SHP77 (cell line): ENCODE measurements at places on chromosomes 2 and 18.

DNA sequence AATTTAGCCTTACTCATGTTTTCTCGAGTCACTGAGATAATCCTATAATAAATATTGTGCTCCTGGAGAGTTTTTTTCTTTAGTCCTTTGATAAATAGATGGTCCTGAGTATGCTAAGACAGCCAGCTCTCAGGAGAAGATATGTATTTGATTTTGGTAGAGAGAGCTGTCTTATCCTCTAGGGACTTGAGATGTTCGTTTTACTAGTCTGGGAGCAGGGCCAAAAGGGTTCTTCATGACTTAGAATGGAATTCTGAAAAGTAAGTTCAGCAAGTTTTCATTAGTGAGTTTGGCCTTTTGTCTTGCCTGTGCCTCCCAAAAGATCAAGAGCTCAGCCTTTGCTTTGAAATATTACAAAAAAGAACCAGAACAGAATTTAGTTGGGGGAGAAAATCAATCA lies 246.7 kb downstream of the BABAM2 start:
- no peak for DNase-seq

GRCh38 chr18:80086281-80086680 lies 22.8 kb upstream of the ADNP2 start:
- no peak for DNase-seq

DNA sequence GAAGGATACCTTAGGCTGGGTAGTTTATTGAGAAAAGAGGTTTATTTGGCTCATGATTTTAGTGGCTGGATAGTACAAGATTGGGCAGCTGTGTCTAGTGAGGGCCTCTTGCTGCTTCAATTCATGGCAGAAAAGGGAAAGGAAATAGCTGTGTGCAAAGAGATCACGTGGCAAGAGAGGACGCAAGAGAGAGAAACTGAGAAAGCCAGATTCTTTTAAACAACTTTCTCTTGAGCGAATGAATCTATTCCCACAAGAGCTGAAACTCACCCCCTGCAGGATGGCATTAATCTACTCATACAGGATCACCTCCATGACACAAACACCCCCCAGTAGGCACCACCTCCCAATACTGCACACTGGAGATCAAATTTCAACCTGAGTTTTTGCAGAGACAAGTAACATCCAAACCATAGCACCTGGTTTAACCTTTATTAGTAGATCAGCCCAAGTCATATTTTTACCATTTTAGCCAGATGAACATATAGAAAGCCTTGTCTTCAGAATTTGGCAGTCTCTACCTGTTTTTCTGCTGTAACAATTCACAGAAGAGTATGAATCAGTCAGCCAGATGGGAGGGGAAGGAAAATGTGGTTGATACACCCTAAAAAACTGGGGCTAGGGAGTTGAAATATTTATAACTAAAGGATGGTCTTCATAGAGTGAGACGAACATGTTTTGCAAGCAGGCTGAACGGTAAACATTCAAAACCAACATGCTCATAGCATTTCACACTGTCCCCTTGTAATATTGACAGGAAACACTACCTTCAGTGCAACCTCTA lies 73.9 kb upstream of the NCKAP5 start:
- DNase-seq = no peak

DNA sequence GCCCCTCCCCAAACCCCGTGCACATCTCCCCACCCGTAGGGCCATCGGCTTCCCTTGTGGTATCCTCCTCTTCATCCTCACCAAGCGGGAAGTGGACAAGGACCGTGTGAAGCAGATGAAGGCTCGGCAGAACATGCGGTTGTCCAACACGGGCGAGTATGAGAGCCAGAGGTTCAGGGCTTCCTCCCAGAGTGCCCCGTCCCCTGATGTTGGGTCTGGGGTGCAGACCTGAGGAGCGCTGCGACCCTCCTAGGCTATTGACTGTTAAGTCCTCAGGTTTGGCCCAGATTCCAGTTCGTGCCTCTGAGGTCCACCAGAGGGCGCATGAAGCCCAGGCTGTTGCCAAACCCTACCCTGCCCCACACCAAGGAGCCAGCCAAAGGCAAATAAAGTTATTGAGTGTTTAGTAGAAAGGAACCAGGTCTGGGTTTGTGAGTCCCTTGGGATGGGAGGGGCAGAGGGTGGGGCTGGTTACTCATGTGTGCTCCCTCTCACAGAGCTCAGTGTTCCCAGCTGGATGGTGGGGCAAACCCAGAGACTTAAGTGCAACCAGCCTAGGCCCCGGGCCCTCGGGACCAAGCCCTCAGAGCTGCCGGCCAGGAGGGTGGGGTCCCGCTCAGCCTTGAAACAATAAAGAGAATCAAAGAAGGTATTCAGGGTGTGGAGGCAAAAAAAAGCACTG lies 2.4 kb downstream of the PNKD start:
- DNase-seq = peak; percentile 38

DNA sequence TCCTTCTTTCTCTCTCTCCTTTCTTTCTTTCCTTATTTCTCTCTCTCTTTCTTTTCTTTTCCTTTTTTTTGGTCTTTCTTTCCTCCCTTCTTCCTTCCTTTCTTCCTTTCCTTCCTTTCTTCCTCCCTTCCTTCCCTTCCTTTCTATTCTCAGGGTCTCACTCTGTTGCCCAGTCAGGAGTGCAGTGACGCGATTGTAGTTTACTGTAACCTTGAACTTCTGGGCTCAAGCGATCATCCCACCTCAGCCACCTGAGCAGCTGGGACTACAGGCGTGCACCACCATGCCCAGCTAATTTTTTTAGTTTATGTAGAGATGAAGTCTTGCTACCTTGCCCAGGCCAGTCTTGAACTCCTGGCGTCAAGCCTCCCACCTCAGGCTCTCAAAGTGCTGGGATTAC lies 83.8 kb upstream of the PPM1B start:
- DNase-seq = no peak

DNA sequence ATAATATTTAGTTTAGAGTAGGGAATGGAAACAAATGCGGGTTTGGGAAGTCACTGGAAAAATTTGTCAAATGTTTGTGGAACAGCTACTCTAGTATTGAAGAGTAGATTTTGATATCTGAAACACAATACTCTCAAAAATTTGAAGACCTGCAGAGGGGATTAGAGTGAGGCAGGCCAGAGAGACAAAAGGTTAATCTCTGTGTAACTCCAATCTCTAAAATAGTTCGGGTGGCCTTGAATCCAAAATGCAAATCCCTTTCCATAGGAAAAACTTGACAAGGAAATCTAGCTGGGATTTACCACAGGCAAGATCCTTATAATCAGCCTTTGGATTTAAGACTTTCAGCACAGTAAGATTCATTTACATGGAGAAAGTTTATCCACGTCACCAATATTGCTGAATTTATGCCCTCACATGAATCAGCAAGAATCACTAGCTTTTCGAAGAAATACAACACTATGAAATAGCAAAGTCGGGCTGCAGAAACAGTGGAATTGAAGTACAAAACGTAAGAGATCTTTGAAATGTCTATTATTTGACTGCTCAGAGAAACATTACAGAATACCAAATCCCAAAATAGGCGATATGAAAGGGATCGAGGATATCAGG lies 423.7 kb upstream of the ZNF804A start:
- DNase-seq = no peak

- no peak for DNase-seq
Observed at GRCh38 chr2:37856101-37856751, 68.9 kb upstream of the RMDN2 start.

GRCh38 chr18:25420077-25420825 lies 68.3 kb upstream of the ZNF521 start:
- no peak for DNase-seq

GRCh38 chr2:78701546-78701945 lies 324.0 kb upstream of the REG3G start:
- no peak for DNase-seq

DNA sequence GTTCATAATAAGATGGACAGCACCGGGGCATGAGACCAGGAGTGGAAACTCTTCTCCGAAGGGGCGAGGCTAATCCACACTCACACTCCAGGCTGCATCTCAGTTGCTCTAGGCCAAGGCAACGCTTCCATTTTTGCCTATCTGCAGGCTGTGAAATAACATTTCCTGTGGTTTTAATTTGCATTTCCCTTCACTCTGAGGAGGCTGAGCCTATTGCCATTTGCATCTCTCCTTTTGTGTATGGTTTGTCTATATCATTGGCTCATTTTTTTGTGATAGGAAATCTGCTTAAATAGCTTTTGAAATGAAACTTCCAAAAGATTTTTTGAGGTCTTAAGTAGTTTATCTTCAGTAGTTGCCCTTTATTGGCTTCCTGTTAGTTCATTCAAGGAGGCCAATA lies 57.6 kb downstream of the TPGS2 start:
- DNase-seq = no peak

DNA sequence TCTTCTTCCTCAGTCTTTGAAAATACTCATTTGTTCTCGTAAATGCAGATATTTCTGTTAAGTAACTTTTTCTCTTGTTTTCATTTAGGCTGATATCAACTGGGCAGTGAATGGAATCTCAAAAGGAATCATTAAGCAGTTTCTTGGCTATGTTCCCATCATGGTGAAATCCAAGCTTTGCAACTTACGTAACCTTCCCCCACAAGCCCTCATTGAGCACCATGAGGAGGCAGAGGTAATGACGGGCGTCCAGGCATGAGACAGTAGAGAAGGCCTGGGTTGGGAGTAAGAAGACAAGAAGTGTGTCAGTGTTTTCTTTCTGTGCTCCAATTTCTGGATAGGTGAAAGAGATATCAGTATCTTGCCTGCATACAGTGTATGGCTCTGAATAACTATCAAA lies 5.1 kb downstream of the POLR1B start:
- DNase-seq = no peak

- DNase-seq = no peak
Observed at GRCh38 chr18:75074196-75075015, 134.5 kb downstream of the PTGR3 start.

DNA sequence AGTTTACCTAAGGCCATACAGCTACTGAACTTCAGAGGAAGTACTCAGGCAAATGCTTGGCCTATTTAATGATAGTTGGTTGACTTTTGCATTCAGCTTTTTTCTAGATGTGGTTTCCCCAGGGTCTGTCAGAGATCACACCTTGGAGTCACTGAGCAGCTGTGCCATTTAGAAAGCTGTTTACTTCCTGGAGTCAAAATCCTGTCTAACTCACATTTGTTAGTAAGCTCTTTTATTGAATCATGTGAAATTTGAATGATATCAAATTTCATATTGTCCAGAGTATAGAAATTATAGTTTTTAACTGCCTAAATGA lies 7.6 kb upstream of the TRIB2 start:
- no peak for DNase-seq

GRCh38 chr2:97651114-97651513 lies 5.3 kb downstream of the COX5B start:
- DNase-seq = no peak

DNA sequence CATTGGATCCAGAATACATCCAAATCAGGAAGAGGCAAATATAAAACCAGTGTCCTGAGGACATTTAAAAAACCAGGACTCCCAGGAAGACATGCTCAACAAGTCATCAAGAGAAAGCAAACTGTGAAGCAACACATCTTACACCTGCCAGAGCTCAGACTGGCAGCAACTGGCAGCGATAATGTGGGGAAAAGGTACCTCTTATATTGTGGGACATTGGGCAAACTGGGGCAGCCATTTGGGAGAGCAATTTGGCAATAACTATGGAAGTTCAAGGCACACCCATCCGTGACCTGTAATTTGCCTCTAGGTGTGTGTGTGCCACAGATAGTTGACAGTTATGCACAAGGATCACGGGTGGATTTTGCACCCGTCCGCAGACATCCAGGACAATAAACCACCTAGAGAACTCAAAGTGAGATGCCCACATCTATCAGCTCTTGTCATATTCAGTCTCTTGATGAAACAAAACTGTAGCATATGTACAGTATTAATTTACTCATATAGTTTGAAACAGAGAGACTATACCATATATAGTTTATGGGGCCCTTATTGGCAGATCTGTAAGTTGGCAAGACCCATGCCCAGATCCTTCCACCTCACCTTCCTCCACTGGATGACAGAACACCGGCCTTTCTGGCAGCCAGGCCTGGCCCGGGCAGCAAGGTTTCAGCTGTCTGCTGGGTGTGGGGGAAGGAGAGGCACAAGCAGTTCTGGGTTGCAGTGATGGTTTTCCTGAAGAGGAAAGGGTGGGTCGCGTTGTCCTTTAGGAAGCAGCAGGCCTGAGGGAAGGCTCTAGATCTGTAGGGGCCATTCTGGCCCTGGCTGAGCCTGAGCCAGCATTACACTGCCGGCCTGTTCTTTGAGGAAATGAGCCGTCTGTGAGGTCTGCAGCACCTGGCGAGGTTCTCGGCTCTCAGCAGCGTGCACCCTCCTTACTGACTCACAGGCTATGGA lies 18.8 kb downstream of the HJURP start:
- DNase-seq = no peak

- DNase-seq = no peak
Observed at GRCh38 chr18:47737956-47738355, 192.5 kb downstream of the SMAD2 start.

GRCh38 chr2:123717636-123718334 lies 307.3 kb upstream of the CNTNAP5 start:
- DNase-seq = no peak

DNA sequence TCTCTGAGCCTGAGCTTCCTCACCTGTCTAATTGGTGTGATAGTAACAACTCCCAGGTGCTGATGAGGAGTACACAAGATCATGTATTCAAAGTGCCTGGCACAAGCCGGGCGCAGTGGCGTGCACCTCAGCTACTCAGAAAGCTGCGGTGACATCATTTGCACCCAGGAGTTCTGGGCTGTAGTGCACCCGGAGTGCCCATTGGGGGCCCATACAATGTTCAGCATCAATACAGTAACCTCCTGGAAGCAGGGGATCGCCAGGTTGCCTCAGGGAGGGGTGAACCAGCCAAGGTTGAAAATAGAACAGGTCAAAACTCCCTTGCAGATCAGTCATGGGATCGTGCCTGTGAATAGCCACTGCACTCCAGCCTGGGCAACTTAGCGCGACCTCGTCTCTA lies 11.2 kb upstream of the C1QL2 start:
- DNase-seq = no peak

DNA sequence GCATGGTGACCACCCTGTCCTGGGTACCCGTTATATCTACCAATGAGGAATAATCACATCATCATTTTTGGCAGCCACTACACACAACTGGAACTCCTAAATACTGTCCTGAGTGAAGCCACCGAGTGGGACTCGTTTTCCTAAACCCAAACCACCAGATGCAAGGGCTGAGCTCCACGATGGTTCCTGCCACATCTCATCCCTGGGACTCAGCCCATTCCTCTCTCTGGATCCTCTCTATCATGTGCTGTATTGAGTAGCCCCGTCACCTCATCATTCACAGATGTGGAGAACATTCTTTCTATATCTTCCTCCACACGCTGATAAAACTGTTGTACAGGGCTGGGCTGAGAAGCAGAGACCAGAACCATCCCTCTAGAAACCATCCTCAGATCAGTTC lies 79.4 kb upstream of the SMAD7 start:
- no peak for DNase-seq

GRCh38 chr18:9612977-9613376 lies 1.4 kb downstream of the PPP4R1 start:
- no peak for DNase-seq

DNA sequence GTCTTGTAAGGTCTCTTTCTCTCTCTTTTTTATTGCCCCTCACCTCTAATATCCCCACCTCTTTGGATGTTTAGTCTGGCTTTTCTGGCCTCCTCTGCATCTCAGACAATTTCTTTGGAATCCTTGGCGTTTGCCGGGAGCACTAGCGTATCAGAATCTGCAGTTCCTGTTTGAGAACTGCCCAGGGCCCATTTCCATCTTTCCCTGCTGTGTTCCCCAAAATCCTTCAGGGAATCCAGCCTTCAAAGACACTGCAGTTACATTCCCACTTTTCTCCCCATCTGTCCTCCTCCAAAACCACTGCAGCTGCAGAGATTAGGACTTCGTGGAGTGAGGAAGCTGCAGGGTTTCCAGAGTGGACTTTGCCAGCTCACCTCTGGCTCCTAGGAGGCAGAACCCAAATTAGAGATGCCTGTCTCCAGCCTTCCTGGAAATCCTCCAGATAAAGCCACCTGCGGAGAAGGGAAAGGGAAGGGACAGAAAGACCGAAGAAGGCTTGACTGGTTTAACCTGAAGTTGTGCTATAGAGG lies 2.7 kb downstream of the VSNL1 start:
- no peak for DNase-seq
